ENCODE measurements at places on chromosomes 1 and 21.

DNA sequence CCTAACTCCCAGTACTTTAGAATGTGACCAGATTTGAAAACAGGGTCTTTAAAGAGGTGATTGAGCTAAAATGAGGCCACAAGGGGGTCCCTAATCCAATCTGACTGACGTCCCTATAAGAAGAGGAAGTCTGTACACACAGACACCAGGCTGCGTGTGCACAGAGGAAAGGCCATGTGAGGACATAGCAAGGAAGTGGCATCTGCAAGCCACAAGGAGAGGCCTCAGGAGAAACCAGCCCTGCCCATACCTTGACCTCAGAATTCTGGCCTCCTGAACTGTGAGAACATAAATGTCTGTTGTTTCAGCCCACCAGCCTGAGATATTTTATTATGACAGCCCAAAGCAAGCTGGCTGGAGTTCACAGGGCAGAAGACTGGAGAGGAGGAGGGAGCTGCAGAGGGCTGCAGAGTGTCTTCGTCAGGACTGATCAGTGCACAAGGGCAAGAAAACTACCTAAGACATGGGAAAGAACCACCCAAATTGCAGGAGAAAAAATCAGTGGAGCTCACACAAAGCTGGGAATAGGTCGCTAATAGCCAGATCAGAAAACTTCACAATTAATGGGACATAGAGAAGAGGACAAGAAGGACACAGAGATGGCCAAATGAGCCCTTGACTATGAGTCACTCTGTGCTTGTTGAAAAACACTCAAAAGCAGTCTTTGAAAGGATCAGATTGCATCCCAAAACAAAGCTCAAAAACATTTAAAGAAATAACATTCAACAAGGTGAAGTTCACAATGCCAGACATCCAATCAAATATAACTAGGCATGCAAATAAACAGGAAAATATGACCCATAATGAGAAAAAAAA is 14.1 kb upstream of the WNT9A start:
- no peak for DNase-seq

GRCh38 chr1:96557336-96557735 is 164.2 kb upstream of the PTBP2 start:
- no peak for DNase-seq

- DNase-seq: no peak
Measured at GRCh38 chr1:63991685-63992084, 211.7 kb upstream of the UBE2U start.

- DNase-seq: no peak
Measured at GRCh38 chr1:170460001-170460400, 72.0 kb upstream of the GORAB start.

- DNase-seq: no peak
Measured at GRCh38 chr1:4176841-4177240, 276.8 kb upstream of the C1orf174 start.

- DNase-seq: no peak
Measured at GRCh38 chr1:246631426-246631825, 65.2 kb downstream of the CNST start.

- no peak for DNase-seq
Measured at GRCh38 chr1:236886199-236886598, 91.1 kb downstream of the MTR start.

DNA sequence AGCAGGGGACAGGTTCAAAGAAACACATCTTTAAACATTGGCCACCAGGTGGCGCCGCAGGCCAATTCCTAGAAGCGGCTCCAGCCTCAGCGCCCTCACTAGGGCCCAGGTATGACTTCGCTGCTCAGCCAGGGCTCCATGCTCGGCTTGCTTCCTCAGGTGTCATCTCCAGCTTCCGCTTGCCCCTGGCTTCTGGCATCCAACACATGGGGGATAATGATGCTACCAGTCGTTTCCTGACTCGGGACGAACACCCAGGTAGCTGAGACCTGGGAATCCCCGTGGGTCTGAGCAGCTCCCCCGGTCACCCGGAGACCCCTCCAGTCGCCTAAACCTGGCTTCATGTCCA is 8.5 kb upstream of the MEX3A start:
- peak; percentile 79 for DNase-seq

- DNase-seq: peak; percentile 56
Measured at GRCh38 chr1:160006312-160006940, 25.4 kb downstream of the PIGM start.

GRCh38 chr21:18617291-18617690 is 213.7 kb upstream of the TMPRSS15 start:
- DNase-seq: no peak

DNA sequence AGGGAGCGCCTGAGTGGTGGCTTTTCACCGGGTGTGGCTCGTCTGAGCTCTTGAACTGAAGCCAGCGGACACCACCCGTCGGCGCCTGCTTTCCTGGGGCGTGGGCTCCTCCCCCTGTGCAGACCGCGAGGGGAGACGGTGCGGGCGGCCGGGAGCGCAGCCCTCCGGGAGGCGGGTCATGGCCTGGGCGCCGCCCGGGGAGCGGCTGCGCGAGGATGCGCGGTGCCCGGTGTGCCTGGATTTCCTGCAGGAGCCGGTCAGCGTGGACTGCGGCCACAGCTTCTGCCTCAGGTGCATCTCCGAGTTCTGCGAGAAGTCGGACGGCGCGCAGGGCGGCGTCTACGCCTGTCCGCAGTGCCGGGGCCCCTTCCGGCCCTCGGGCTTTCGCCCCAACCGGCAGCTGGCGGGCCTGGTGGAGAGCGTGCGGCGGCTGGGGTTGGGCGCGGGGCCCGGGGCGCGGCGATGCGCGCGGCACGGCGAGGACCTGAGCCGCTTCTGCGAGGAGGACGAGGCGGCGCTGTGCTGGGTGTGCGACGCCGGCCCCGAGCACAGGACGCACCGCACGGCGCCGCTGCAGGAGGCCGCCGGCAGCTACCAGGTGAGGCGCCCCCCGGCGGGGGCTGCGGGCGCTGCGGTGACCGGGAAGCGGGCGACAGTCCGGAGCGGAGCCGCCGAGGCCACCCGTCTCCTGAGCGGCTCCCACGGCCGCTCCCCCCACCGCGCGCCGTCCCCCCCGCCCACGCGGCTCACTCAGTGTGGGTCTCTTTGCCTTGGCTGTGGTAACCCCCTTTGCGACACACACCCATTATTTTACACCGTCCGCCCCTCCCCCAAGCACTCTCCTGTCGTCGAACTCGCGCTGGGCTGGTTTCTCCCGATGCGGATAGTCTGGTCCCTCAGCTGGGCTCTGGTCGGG is at the start of gene TRIM58:
Gene TRIM58, plus strand, starts transcription at position 119 of the 916 bp plus-strand sequence. Its CDS starts 60 bp downstream, at position 179.
- no peak for DNase-seq

DNA sequence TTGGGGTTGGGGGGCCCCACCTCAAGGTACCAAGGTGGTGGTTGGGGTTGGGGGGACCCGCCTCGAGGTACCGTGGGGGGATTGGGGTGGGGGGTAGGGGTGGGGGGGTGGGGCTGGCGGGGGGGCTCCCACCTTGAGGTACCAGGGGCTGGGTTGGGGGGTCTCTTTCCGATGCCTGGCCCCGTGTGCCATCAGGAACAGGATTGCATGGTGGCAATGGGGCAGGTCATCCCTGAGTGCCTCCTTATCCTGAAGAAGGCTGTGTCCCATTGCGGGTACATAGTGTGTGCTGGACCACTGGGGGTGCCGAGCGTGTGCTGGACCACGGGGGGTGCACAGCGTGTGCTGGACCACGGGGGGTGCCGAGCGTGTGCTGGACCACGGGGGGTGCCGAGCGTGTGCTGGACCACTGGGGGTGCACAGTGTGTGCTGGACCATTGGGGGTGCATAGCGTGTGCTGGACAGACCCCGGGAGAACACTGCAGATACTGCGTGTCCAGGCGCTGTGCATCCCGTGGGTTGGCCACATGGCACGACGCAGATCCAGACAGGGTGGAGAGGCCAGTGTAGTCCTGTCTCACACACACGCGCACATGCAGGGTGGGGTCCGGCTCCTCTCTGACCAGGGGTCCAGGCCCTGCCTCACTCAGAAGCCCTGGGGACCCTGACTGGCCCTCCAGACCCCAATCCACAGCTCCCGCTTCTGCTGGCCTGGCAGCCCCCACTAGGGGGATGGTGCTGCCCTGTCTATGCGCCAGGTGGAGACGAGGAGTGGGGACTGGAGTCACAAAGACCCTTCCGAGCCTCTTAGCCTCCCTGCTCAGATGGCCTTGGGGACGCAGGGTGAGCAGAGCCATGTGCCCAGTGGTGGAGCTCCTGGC is 4.2 kb downstream of the SCNN1D start:
- no peak for DNase-seq

GRCh38 chr1:36650200-36651065 is 167.7 kb upstream of the CSF3R start:
- DNase-seq: peak; percentile 39

- no peak for DNase-seq
Measured at GRCh38 chr1:25631750-25632485, 15.3 kb downstream of the MAN1C1 start.

DNA sequence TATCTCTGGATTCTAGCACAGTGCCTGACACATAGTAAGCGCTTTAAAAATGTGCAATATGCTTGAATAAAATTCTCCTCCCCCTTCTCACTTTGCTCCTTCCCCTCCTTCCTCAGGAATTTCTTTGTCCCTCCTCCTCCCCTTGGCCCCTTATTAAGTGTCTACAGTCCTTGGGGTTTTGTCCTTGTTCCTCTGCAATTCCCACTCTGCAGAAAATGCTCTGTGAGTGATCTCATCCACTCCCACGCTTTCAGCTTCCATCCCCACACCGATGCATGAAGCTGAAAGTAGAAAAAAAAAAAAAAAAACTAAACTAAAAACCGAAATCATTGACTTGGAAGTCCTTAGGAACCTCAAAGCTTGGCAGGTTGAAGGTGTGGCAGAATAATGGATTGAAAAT is 273.6 kb downstream of the RRAGC start:
- DNase-seq: no peak

- no peak for DNase-seq
Measured at GRCh38 chr1:190124068-190124467, 353.6 kb downstream of the BRINP3 start.

DNA sequence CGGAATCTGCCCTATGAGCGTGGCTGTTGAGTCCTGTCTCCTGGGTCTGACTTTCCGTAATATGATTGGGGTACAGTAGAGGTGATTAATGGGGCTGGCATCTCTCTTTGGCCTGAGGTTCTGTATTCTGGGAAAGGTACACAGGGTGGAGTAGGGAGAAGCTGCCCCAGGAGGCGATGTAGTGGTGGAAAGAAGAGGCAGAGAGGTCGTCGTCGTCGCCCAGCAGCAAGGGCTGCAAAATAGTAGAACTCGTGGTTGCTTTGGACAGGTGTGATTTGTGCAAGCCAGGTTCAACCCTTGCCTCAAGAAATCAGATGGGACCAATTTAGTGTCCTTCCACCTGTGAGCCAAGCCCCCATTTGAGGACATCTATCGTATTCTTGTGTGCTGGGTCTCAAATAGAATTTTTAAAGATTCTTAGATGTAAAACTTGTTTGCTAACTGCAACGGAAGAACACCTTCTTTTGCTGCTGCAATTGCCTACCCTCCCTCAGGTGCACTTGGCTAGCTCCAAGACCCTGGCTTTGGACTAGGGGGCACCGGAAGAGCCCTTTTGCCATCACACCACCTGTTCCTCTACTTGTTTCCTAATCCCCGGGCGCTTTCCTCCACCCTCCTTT is 1.3 kb upstream of the HMGN2 start:
- no peak for DNase-seq

Measured in activated effector memory CD4-positive, alpha-beta T cell treated with Interleukin-2 at 50 U/mL for 16 hours (primary cell).